ENCODE measurements at places on chromosomes 1 and 21.

GRCh38 chr1:90174246-90174645, 179.3 kb downstream of the ZNF326 start:
- no peak for DNase-seq

GRCh38 chr21:42649122-42650032, 4.0 kb upstream of the PDE9A start:
- DNase-seq, result no peak

DNA sequence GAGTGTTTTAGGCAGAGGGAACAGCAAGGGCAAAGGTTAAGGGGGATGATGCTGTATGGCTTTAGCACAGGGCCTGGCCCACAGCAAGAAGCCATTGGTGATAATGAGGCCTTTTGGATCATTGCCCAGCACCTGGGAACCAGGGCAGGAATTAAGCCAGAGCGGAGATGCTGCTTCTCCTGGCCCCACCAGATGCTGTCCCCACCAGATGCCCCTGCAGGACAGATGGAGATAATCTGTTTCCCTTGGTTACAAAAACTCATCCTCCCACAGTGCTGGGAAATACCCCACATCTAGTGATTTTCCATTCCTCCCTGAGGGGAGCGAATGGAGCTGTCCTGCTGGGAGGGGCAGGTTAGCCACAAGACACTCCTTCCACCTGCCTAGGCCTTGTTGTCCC, 18.8 kb downstream of the OPRD1 start:
- DNase-seq, result no peak

- no peak for DNase-seq
Measured at GRCh38 chr1:30822966-30823581, 65.5 kb upstream of the LAPTM5 start.

DNA sequence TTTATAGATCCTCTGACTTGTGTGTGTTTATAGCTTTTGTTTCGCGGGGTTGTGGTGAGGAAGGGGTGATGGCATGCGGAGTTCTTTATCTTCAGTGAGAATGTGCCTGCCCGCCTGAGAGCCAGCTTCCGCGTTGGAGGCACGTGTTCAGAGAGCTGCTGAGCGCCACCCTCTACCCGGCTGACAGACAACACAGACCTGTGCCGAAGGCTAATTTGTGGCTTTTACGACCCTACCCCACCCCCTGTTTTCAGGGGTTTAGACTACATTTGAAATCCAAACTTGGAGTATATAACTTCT, 14.4 kb upstream of the CD101 start:
- DNase-seq, result peak; percentile 77

GRCh38 chr1:1141911-1142250, 26.0 kb upstream of the C1orf159 start:
- DNase-seq, result no peak

GRCh38 chr21:27382404-27382803, 415.5 kb upstream of the ADAMTS5 start:
- no peak for DNase-seq

DNA sequence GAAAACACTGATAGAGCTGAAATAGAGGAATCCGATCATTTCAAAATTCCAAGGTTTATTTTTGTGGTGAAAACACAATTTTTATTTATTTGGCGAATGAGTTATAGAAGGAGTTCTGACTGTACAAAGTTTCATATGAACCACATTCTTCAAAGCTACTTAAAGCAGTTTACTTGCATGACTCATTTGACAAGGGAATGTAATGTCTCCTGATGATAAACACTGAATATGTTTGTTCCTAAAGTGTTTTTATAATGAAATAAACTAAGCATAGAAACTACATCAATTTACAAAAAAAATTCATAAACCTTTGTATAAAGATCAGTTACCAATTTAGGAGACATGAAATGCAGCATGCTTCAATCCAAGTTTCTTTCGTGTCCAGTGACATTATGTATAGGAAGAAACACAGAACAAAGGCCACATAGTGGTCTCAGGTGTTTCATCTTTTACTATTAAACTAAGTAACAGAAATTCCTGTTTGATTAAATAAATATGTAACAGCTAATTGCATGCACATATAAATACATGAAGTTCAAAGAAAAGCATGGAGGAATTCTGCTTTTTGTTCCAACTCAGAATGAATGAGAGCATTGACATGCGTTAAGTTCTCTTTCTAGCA, 2.5 kb downstream of the PRKACB start:
- DNase-seq, result no peak

GRCh38 chr1:246533371-246533905, 26.4 kb upstream of the SMYD3 start:
- no peak for DNase-seq

GRCh38 chr21:44701023-44701400, 4.0 kb downstream of the KRTAP10-12 start:
- no peak for DNase-seq

GRCh38 chr1:156711011-156711817, 5.8 kb upstream of the CRABP2 start:
- no peak for DNase-seq

Measured in T-helper 1 cell (primary cell).